ENCODE measurements at places on chromosomes 5 and 9. TPM values are rescaled to one million over a fixed set of nuclear protein-coding genes. Genes with fewer than 3 reads are reported as not detected.

The SLC4A9 gene
- total RNA-seq = not detected

The GRXCR2 gene
- total RNA-seq = not detected

The SYK gene
- total RNA-seq = 0.72 TPM

The TPRN gene
- 16.1 TPM for total RNA-seq

The CDH9 gene
- not detected for total RNA-seq

The INSYN2B gene
- 1.2 TPM for total RNA-seq

The MLANA gene
- not detected for total RNA-seq

The EXOSC2 gene
- total RNA-seq = 84.0 TPM

The ARID3C gene
- total RNA-seq = 0.11 TPM

The BTNL9 gene
- 1.6 TPM for total RNA-seq

The IL7R gene
- 7.3 TPM for total RNA-seq

The SLC34A3 gene
- total RNA-seq = not detected

The CDKN2A gene
- total RNA-seq = 14.4 TPM

The FEM1C gene
- 8.3 TPM for total RNA-seq

The SETX gene
- 11.6 TPM for total RNA-seq

The ZNF483 gene
- total RNA-seq = 3.3 TPM

The SPOCK1 gene
- total RNA-seq = 84.4 TPM

The SPINK4 gene
- not detected for total RNA-seq

The SPATA31A3 gene
- total RNA-seq = 0.05 TPM

The ENTPD8 gene
- not detected for total RNA-seq

The RGS7BP gene
- not detected for total RNA-seq

The LRRC19 gene
- not detected for total RNA-seq

The IFNW1 gene
- total RNA-seq = not detected

The TRIM7 gene
- 11.6 TPM for total RNA-seq

The GMCL2 gene
- not detected for total RNA-seq

The WNT8A gene
- total RNA-seq = not detected

The PCBD2 gene
- total RNA-seq = 6.0 TPM

The F12 gene
- 5.5 TPM for total RNA-seq

Measured in A375 (cell line).